Caco-2 (cell line): ENCODE measurements at places on chromosomes 16 and 17.

DNA sequence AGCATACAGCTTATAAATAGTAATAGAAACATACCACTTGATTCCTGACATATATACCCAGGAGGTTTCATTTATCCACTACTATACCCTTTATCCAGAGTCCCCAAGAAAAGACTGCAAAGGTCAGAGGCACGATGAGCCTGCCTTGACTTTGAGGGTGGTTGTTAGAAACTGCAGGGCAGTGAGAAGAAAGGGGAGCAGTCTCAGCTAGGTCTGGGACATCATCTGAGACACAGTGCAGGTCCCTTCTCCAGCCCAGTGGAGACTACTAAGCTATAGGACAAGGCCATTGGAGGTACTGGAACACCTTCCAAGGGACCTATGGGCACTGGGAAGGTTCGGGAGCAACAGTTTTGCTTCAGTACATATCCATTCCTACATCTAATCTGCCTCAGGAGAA is 20.2 kb upstream of the TEKT3 start:
- no peak for DNase-seq

DNA sequence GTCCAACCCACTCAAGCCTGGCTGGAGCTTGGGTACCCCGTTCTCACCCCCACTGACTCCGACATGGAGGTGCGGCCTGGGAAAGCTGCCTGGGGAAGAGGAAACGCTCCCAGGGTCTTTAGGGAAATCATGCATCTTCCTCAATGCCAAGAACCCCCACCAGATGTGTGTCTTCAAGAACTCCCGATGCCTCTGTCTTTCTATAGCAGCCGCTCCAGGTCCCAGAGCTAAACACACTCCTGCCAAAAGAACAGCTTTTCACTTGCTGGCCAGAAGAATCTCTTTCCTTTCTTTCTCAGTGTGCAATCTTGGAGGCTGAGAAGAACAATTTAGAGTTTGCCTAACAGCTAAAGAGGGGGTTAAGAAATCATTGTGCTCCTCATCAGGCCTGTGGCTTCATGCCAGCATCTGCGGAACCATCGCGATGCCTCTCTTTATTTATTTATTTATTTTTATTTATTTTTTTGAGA is 41.1 kb upstream of the MTSS2 start:
- DNase-seq, result no peak

GRCh38 chr16:35452471-35452870 is 1993.1 kb downstream of the TP53TG3F start:
- DNase-seq, result no peak

- no peak for DNase-seq
Measured at GRCh38 chr17:40179923-40180659, 2.8 kb downstream of the RAPGEFL1 start.

GRCh38 chr17:40452216-40452787 is 9.1 kb downstream of the IGFBP4 start:
- no peak for DNase-seq

DNA sequence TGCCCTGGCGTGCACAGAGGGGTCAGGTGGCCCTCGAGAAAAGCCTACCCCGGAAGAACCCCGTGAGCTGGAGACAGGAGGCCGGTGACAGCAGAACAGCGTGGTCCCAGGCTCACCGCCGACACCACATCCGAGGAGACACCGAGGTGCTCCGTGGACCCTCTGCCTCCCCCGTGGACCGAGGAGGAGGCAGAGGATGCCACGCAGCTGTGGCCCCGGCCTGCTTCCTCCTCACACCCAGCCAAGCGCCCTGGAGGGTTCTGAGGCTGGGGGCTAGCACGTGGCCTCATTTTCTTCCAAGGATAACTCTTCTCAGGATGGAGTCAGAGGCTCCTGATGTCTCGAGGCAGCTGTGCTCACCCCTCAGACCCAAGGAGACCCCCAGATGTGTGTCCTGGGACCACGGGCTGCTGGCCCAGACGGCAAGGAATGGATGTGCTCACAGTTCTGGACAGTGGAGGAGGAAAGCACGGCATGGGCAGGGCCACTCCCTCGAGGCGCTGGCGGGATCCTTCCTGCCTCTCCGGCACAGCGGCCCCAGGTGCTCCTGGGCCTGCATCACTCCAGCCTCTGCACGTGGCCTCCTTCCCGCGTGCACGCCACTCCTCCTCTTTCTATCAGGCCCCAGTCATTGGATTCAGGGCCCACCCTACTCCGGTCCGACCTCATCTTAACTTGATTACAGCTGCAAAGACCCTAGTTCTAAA is 4.4 kb upstream of the PVALEF start:
- no peak for DNase-seq

GRCh38 chr17:3966720-3967363 is 2.6 kb upstream of the ATP2A3 start:
- DNase-seq, result no peak

- DNase-seq, result no peak
Measured at GRCh38 chr17:82800885-82801284, 38.9 kb downstream of the ZNF750 start.

GRCh38 chr17:57626520-57627210 is 118.4 kb downstream of the CCDC182 start:
- no peak for DNase-seq

DNA sequence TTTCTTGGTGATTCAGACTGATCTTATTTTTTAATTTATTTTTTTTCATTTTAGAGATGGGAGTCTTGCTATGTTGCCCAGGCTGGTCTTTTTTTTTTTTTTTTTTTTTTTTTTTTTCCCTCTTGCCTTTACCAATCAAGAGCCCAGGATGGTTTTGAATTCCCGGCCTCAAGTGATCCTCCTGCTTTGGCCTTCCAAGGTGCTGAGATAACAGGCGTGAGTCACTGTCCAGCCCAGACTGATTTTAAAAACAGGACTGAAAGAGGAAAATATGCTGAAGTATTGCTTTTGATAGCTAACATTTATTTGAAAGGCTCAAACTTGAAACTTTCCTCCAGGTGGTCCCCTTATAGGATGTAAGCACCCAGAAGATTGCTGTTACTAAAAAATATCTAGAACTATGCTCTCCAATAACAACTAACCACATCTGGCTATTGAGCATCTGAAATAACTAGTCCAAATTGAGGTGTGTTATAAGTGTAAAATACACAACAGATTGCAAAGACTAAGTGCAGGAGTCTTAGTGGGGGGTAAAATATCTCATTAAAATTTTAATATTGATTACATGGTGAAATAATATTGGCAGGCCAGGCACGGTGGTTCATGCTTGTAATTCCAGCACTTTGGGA is 15.8 kb upstream of the BRIP1 start:
- DNase-seq, result no peak

GRCh38 chr17:2801841-2802240 is 5.6 kb downstream of the RAP1GAP2 start:
- DNase-seq, result no peak

DNA sequence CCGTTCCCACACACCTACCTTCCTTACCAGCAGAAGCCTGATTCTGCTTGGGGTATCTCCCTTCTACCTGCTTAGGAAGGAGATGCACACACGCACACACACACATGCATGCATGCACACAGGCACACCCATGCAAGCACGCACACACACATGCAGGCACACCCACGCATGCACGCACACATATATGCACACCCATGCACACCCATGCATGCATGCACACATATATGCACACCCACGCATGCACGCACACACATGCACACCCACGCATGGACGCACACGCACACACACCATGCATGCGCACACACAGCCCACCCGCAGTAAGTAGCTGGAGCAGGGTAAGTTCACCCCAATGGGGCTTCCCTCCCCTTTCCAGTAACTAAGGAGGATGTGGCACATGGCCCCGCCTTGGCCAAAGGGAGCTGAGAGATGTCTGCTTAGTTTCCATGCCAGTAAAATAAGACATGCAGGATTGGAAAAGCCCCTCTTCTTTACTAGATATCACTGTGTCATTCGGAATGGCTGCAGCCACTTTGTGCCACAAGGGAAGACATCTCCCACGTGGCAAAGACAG is 33.7 kb downstream of the ADCY9 start:
- no peak for DNase-seq

DNA sequence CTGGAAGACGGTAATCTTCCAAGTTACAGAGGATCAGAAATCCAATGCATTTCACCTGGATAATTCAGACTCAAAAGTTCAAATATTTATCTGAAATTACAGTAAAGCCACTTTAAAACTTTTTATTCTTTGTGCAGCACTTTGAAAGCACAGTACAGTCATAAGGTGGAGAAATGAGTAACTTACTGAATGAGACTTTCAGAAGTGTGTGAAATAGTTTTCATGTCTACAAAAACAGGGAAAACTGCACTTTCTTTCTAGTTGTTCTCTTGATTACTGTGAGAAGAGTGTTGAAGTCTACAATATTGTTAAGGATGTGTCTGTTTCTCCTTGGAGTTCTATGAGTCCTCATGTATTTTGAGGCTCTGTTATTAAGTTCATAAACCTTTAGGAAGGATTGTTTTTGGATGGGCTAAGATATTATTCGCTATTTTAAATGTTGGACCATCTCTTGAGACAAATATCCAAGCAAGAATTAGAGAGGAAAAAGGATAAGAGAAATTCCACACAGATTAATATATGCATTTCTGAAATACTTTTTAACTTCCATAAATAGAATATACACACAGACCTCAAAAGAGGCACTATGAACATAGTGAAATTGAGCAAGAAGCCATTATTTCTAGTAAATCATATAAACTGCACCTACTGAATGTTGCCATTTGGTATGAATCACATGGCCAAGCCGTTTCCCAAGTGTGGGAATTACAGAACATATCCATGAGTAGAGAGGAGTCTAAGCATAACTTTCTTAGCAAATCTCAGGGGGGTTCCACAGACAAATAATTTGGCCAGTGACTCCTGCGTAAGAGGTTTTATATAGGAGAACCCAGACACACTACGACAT is 83.6 kb upstream of the PLEKHM1 start:
- no peak for DNase-seq

DNA sequence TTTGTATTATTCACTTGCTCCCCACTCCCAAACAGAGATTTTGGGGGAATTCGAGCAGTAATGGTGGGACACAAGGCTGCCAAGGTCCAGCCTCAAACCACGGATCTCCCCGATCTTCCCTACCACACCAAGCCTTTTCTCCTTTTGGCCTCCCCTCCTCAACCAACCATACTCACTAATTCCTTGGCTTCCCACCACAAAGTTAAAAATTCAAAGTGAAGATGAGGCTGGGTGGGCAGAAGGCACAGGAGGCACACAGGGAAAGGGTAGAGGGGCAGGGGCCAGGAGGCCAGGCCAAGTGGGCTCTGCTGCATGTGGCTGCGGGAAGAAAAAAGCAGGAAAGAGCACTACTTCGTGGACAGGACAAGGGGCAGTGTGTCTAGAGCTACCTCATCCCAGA is 15.2 kb downstream of the HOXB4 start:
- DNase-seq, result no peak

DNA sequence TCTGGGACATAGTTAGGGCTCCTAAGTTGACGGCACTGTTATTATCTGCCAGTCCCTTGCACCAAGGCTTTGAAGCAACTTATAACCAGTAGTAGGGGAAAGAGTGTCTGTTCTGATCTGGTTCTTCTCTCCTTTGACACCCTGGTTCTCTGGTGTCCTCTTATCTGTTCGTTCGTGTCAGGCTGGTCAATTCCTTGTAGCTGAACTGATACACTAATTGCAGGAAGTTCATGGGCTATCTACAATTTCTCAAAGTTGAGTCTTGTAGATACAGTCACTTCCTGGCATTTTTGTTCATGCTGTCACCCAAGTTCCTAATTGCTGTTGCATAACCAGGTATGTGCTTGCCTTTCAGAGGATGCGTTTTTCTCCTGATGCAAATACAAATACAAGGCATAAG is 17.3 kb upstream of the MYO1D start:
- DNase-seq, result no peak

DNA sequence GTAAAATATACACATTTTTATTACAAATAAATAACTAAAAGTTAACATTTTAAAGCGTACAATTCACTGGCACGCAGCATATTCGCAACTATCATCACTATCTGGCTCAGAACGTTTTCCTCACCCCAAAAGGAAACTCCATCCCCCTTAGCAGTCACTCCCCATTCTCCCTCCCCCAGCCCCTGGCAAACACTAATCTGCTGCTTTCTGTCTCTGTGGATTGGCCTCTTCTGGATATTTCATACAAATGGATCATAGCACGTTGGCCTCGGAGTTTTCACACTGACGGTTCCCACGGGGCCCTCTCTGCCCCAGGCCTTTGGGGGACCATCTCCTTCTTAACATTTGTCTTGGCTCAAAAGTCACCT is 64.6 kb downstream of the RTN4RL1 start:
- DNase-seq, result no peak

- DNase-seq, result no peak
Measured at GRCh38 chr17:19371259-19372010, 6.9 kb upstream of the MAPK7 start.
